ENCODE measurements at places on chromosomes 2 and 18. TPM values are rescaled to one million over a fixed set of nuclear protein-coding genes. Genes with fewer than 3 reads are reported as not detected.

GRCh38 chr2:137316075-137316474, 550.7 kb downstream of the THSD7B start:
- no peak overlapping the region for H3K27ac ChIP-seq
- no peak for DNase-seq
- H3K4me1 ChIP-seq, result no peaks in the 10 kb centered on the region
- no peaks in the 10 kb centered on the region for H3K36me3 ChIP-seq
- no peak overlapping the region for H3K4me3 ChIP-seq

- no peaks in the 10 kb centered on the region for H3K4me1 ChIP-seq
- H3K36me3 ChIP-seq, result no peaks in the 10 kb centered on the region
- H3K4me3 ChIP-seq, result no peak overlapping the region
- DNase-seq, result no peak
- H3K27ac ChIP-seq, result no peak overlapping the region
These were observed 10.8 kb upstream of the AMER3 start for GRCh38 chr2:130744287-130745117.

GRCh38 chr18:37314534-37314933, 251.1 kb downstream of the CELF4 start:
- H3K27ac ChIP-seq, result no peak overlapping the region
- peaks cover 16% of the 10 kb centered on the region for H3K4me1 ChIP-seq
- H3K4me3 ChIP-seq, result no peak overlapping the region
- H3K36me3 ChIP-seq, result no peaks in the 10 kb centered on the region

The AMER3 gene
- not detected for total RNA-seq

DNA sequence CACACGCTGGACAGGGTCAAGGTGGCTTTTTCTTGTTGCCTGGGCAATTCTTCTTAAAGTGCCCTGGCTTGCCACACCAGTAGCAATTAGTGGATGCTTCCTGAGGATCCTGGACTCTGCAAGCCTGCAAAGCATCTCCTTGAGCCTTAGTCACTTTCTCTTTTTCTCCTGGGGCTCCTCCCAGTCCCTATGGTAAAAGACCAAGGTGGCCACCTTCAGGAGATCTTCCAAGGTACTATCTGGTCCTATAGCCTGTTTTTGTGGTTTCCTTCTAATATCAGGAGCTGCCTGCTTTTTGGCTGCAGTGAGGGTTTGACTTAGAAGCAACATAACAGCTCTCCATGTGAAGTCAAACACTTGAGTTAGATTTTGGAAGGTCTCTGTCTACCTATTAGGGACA, 33.3 kb upstream of the GMCL1 start:
- no peak overlapping the region for H3K27ac ChIP-seq
- DNase-seq, result no peak
- no peak overlapping the region for H3K4me3 ChIP-seq
- no peaks in the 10 kb centered on the region for H3K27me3 ChIP-seq
- H3K4me1 ChIP-seq, result peaks cover 18% of the 10 kb centered on the region
- H3K36me3 ChIP-seq, result no peaks in the 10 kb centered on the region

- H3K4me1 ChIP-seq, result peaks cover 10% of the 10 kb centered on the region
- H3K36me3 ChIP-seq, result no peaks in the 10 kb centered on the region
- H3K4me3 ChIP-seq, result no peak overlapping the region
- H3K27ac ChIP-seq, result no peak overlapping the region
- DNase-seq, result no peak
- no peaks in the 10 kb centered on the region for H3K27me3 ChIP-seq
These were observed 75.4 kb downstream of the EML4 start for GRCh38 chr2:42244520-42244919.

The DYNAP gene
- not detected for total RNA-seq

The ACTR1B gene
- total RNA-seq, result 87.7 TPM

DNA sequence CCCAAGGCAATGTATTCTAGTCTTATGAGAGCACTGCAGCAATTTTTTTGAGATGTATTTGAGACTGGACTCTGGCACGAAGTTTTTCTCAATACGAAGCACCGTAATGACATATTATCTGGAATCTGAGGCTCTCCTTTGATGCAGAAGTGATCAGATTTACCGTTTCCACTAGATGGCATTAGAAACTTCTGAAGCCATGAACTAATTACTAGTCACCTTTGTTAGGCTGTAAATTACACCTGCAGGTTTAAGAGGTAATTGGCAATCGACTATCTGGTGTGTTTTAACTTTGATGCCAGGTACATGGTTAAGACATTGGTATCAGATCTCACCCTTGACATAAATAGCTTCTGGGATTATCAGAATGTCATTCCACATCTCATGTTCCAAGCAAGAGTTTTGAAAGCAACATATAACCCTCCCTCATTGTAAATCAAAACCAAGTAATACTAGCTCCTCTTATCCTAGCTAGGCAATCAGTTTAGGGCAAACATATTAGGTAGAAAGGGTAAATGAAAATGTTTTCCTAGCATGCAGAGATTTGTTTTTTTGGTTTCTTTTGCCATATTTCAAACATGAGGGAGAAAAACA, 254.6 kb upstream of the SPRED2 start:
- H3K27ac ChIP-seq, result no peak overlapping the region
- DNase-seq, result no peak
- H3K4me3 ChIP-seq, result no peak overlapping the region
- no peaks in the 10 kb centered on the region for H3K36me3 ChIP-seq

GRCh38 chr2:70678576-70679143, 89.3 kb downstream of the ADD2 start:
- no peak overlapping the region for H3K4me3 ChIP-seq
- no peak for DNase-seq
- H3K36me3 ChIP-seq, result no peaks in the 10 kb centered on the region
- H3K27me3 ChIP-seq, result no peaks in the 10 kb centered on the region

The TMEM247 gene
- not detected for total RNA-seq

GRCh38 chr2:207311316-207312005, 145.7 kb upstream of the KLF7 start:
- no peaks in the 10 kb centered on the region for H3K36me3 ChIP-seq
- no peaks in the 10 kb centered on the region for H3K27me3 ChIP-seq
- H3K4me3 ChIP-seq, result no peak overlapping the region
- H3K27ac ChIP-seq, result no peak overlapping the region

DNA sequence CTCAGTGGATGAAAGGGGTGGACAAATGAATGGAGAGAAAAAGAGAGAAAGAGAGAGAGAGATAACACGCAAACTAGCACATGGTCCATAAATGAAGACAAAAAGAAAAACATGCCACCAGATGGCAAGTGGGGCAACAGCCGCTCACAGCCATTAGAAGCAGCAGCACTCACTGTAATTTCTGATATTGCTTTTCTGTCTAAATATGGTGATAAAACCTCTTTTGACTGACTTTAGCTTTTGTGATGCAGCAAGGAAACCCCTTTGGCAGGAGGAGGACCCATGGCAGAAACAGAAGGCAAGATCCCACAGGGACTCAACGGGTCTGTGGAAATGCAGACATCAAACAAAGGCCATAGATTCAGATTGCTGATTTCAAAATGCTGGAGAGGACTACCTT, 88.0 kb upstream of the CDH20 start:
- no peaks in the 10 kb centered on the region for H3K36me3 ChIP-seq
- no peak overlapping the region for H3K27ac ChIP-seq
- no peak overlapping the region for H3K4me3 ChIP-seq
- DNase-seq, result no peak
- H3K27me3 ChIP-seq, result no peaks in the 10 kb centered on the region
- H3K4me1 ChIP-seq, result no peaks in the 10 kb centered on the region

GRCh38 chr2:112273349-112273748, 2.0 kb upstream of the ZC3H6 start:
- no peak for DNase-seq
- no peak overlapping the region for H3K4me3 ChIP-seq
- H3K27me3 ChIP-seq, result no peaks in the 10 kb centered on the region

The CCNYL1 gene
- 15.6 TPM for total RNA-seq

The HNRNPLL gene
- 67.6 TPM for total RNA-seq

DNA sequence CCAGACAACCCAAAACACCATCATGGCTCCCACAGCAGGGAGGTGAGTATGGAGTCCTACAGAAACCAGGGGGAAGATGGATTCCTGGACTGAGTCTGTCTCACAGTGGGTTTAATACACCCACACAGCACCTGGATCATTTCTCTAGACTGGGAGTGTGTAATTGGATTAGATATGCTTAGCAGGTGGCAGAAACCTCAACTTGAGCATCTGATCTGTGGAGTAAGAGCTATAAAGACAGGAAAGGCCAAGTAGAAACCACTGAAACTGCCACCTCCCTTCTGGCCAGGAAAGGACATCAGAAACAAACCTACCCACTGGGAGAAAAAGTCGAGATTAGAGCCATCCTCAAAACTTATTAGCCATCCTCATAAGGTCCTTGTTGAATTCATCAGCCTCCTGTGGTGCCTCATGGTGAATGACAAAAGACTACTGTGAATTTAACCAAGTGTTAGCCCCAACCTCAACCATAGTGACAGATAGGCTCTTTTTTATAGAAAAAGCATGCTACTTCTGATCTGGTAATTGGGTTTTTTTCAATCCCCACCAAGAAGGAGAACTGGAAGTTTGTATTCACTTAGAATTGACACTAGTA, 28.1 kb upstream of the CHST9 start:
- H3K27ac ChIP-seq, result no peak overlapping the region
- H3K4me1 ChIP-seq, result no peaks in the 10 kb centered on the region
- no peaks in the 10 kb centered on the region for H3K36me3 ChIP-seq
- DNase-seq, result no peak
- H3K27me3 ChIP-seq, result no peaks in the 10 kb centered on the region

- H3K27me3 ChIP-seq, result no peaks in the 10 kb centered on the region
- H3K27ac ChIP-seq, result no peak overlapping the region
- H3K4me1 ChIP-seq, result peaks cover 6% of the 10 kb centered on the region
These were observed 13.8 kb downstream of the NRXN1 start for GRCh38 chr2:51018145-51018544.

GRCh38 chr2:235833971-235834620, 334.1 kb downstream of the GBX2 start:
- H3K4me1 ChIP-seq, result peaks cover 13% of the 10 kb centered on the region
- H3K27ac ChIP-seq, result no peak overlapping the region
- no peaks in the 10 kb centered on the region for H3K36me3 ChIP-seq
- no peak overlapping the region for H3K4me3 ChIP-seq

The ANO7 gene
- 0.98 TPM for total RNA-seq
